ENCODE measurements at places on chromosomes 5 and 9. TPM values are rescaled to one million over a fixed set of nuclear protein-coding genes. Genes with fewer than 3 reads are reported as not detected.

The SPATA31C1 gene
- not detected for total RNA-seq

DNA sequence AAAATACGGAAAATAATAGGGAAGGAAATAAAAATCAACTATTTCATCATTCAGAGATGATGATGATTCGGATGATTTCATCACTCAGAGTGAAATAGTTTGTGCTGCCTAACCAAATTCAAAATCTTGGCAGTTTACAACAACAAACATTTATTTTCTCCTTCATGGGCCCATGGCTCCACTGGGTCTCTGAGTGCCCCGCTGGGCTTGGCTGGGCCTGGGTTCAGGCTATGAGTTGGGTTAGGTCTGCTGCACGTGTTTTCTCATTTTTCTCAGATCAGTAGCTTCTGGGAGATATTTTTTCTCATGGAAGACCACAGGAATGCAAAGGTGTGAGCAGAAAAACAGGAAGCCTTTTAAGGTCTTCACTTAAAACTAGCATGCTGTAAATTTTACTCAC is 24.0 kb upstream of the F2RL1 start:
- no peak for DNase-seq

- no peak for DNase-seq
These were observed 26.0 kb downstream of the ERCC6L2 start for GRCh38 chr9:95901506-95901905.

- no peak for DNase-seq
These were observed 2.6 kb downstream of the FABP6 start for GRCh38 chr5:160231783-160232342.

DNA sequence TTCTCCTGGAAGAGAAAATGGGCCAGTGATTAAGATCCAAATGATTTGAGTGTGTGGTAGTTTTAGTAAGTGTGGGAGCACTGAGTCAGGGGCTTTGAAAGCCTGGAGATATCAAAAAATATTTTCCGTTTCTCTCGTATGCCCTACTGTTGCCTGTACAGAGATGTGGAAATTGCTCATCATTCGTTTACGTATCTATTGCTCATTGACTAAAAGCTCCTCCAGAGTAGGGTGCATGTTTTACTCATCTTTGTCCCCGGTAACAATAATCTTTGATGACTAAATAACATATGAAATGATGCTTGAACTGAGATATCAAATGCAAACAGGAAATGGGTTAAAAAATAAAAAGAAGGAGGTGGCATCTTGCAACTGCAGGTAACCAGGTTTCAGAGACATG is 114.2 kb upstream of the FST start:
- peak; percentile 55 for DNase-seq

GRCh38 chr9:76162751-76163500 is 231.3 kb downstream of the RFK start:
- no peak for DNase-seq

GRCh38 chr5:179212870-179213269 is 132.4 kb downstream of the ADAMTS2 start:
- DNase-seq: peak; percentile 15

- peak; percentile 81 for DNase-seq
These were observed 24.9 kb upstream of the SH3PXD2B start for GRCh38 chr5:172479034-172479783.

DNA sequence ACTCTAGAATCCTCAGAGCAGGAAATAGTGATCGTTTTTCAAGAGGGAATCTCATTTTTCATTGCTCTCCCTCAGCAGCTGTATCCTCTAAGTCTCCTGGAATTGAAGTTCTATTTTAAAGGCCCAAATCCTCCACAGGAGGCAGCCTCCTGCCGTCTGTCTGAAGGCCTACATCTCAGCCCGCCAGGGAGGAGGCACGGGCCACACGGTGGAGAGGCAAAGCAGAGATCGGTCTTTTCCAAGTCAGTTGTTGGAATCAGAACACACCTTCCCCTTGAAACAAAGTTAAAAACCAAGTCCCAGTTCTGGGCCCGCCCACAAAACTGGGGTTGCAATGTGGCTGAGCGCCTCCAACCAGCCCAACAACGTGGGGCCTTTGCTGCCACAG is 68.7 kb downstream of the RAPGEF1 start:
- DNase-seq: no peak

DNA sequence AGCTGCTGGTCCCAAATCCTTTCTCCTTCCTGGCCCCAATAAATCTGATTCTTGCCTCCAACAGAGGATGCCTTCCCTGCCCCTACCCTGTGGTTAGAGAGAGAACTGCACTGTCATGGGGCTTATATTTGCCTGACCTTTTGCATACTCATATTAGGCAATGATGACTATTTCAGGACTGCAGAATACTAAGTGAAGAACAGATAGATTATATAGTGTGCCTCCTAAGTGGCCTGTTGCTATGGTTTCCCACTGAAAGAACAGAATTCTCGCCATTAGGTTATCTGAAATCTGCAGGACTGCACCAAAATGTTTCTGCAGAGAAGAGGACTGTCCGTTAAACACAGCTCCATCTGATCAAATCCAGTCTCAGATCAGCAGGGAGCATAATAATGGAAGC is 87.3 kb upstream of the CCNG1 start:
- DNase-seq: no peak

All from HFFc6 (cell line).